ENCODE measurements at places on chromosomes 4 and X. TPM values are rescaled to one million over a fixed set of nuclear protein-coding genes. Genes with fewer than 3 reads are reported as not detected.

GRCh38 chr4:8846826-8847225 lies 24.8 kb downstream of the HMX1 start:
- H3K36me3 ChIP-seq, result no peaks in the 10 kb centered on the region
- peaks cover 4% of the 10 kb centered on the region for H3K27me3 ChIP-seq
- H3K4me3 ChIP-seq, result no peak overlapping the region
- DNase-seq, result no peak
- no peaks in the 10 kb centered on the region for H3K4me1 ChIP-seq

Gene MAPK10
- not detected for total RNA-seq

DNA sequence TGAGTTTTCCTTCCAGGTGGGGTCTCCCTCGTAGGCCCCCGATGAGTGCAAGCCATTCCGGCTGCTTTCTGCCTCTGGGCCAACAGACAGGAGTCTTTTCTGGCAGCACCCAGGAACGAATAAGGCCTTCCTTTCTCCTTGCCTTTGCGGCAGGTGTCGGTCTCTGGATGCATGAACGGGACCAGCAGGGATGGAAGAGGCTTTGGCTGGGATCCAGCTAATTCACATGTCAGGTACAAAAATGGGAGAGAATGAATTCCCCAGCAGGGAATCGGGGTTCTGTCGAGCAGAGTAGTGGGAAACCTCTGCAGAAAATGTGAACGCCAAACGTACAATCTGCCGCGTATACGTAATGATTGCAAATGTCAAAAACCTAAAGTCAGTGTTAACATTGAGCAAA lies 146.1 kb upstream of the TBL1X start:
- no peaks in the 10 kb centered on the region for H3K36me3 ChIP-seq
- no peak overlapping the region for H3K27ac ChIP-seq
- H3K27me3 ChIP-seq, result no peaks in the 10 kb centered on the region
- H3K4me3 ChIP-seq, result no peak overlapping the region
- peaks cover 14% of the 10 kb centered on the region for H3K4me1 ChIP-seq
- no peak for DNase-seq

GRCh38 chr4:78610546-78611214 lies 59.1 kb downstream of the ANXA3 start:
- no peak for DNase-seq
- H3K27ac ChIP-seq, result peak overlapping the region; percentile 46
- no peak overlapping the region for H3K4me3 ChIP-seq
- no peaks in the 10 kb centered on the region for H3K27me3 ChIP-seq

DNA sequence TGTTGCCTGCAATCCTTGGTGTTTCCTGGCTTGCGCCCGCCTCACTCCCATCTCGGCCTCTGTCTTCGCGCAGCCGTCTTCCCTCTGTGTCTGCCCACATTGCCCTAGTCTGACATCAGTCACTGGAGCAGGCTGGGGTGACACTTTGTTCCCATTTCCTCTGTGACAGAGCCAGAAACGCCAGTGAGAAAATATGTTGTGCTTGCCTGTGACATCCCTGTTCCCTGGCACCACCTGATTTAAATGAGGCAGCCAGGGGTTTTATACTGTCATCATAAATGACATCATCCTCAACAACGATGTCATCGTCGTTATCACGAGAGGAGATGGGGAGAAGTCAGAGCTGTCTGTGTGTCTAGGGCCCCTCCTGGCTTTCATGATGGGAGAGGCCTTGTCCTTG lies 29.1 kb downstream of the ZNF185 start:
- H3K4me3 ChIP-seq, result no peak overlapping the region
- H3K27me3 ChIP-seq, result no peaks in the 10 kb centered on the region
- H3K36me3 ChIP-seq, result no peaks in the 10 kb centered on the region
- DNase-seq, result no peak
- no peak overlapping the region for H3K27ac ChIP-seq
- H3K4me1 ChIP-seq, result peaks cover 18% of the 10 kb centered on the region

Gene NHS
- total RNA-seq, result 6.9 TPM

Gene HMX1
- total RNA-seq, result not detected

Gene SPANXC
- total RNA-seq, result not detected

- no peak overlapping the region for H3K4me3 ChIP-seq
- DNase-seq, result no peak
- no peaks in the 10 kb centered on the region for H3K4me1 ChIP-seq
- H3K27ac ChIP-seq, result no peak overlapping the region
Observed at GRCh38 chr4:44652002-44652401, 577 bp upstream of the YIPF7 start.

DNA sequence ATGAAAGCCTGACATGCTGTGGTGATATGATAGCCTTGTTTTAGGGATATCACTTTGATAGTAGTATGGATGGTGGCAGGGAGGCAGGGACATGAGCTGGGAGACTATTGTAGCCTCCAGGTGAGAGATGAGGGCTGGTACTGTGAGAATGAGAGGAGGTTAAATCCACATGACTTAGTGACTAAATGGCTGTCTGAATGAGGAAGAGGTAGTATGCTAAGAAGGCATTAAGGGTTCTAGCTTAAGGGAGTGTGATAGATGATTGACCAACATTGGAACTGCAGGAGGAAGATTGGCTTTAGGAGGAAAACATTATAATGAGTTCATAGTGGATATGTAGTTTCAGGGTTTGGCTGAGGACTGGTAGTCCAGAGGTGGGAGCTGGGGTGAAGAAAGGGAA lies 195.0 kb upstream of the ANK2 start:
- no peak overlapping the region for H3K4me3 ChIP-seq
- DNase-seq, result no peak
- H3K27ac ChIP-seq, result no peak overlapping the region
- H3K4me1 ChIP-seq, result no peaks in the 10 kb centered on the region

Gene BMPR1B
- not detected for total RNA-seq

Gene ADH1A
- total RNA-seq, result not detected

GRCh38 chr4:17490575-17491059 lies 21.3 kb downstream of the QDPR start:
- DNase-seq, result no peak
- peaks cover 39% of the 10 kb centered on the region for H3K36me3 ChIP-seq
- H3K4me3 ChIP-seq, result no peak overlapping the region
- peaks cover 14% of the 10 kb centered on the region for H3K4me1 ChIP-seq
- no peaks in the 10 kb centered on the region for H3K27me3 ChIP-seq
- H3K27ac ChIP-seq, result no peak overlapping the region

Gene C4orf51
- not detected for total RNA-seq

Gene KLHL5
- 6.8 TPM for total RNA-seq

DNA sequence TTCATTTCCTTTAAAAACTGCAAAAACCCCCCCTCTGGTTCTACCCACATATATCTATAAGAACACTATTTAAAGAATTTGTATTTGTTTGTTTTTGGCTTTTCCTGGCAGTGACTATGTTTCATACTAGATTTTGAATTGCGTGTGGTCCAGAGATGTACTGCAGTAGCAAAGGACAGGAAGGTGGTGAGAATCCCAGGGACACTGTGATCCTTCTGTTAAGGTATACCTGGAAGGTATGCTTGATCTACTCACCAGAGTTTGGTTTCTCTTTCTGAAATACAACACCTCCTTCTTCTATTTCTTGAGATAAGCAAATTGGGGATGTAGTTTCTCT lies 129.6 kb upstream of the RASGEF1B start:
- H3K27ac ChIP-seq, result no peak overlapping the region

Gene RADX
- total RNA-seq, result 5.6 TPM

GRCh38 chr4:111064342-111064993 lies 441.6 kb upstream of the PITX2 start:
- H3K36me3 ChIP-seq, result no peaks in the 10 kb centered on the region
- H3K4me3 ChIP-seq, result no peak overlapping the region
- no peak overlapping the region for H3K27ac ChIP-seq
- no peaks in the 10 kb centered on the region for H3K27me3 ChIP-seq
- no peaks in the 10 kb centered on the region for H3K4me1 ChIP-seq

DNA sequence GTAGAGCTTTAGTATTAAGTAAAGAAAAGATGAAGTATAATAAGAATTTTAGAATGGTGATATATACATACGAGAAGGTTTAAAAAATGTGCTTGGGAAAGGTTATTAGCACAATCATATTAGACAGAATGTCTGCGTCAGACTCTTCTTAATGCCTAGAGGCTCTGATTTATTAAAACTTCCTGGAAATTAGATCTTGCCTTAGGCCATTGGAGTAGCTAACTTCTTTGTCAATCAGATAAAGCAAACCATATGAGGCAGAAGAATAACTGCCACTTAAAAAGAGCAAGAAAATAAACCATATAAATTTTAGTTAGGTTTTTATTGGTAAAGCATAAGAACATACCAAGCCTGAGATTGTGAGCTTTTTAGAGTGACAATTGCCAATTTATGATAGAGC lies 309.1 kb downstream of the TLL1 start:
- H3K27ac ChIP-seq, result no peak overlapping the region
- no peaks in the 10 kb centered on the region for H3K4me1 ChIP-seq
- H3K4me3 ChIP-seq, result no peak overlapping the region
- no peaks in the 10 kb centered on the region for H3K27me3 ChIP-seq

- no peak overlapping the region for H3K27ac ChIP-seq
- no peaks in the 10 kb centered on the region for H3K27me3 ChIP-seq
- no peak overlapping the region for H3K4me3 ChIP-seq
- no peaks in the 10 kb centered on the region for H3K36me3 ChIP-seq
- no peak for DNase-seq
Observed at GRCh38 chr4:28247805-28248204, 1387.2 kb downstream of the STIM2 start.

DNA sequence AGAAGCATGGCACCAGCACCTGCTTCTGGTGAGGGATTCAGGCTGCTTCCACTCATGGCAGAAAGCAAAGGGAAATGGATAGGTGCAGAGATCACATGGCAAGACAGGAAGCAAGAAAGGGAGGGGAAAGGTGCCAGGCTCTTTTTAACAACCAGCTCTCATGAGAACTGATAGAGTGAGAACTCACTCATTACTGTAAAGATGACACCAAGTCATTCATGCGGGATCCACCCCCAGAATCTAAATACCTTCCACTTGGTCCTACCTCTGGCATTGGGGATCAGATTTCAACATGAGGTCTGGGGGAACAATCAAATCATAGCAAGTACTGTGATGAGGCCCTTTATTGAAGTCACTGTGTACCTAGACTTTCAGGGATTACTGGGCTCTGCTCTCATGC lies 72.0 kb upstream of the PRDM5 start:
- no peak overlapping the region for H3K4me3 ChIP-seq
- no peaks in the 10 kb centered on the region for H3K27me3 ChIP-seq
- no peak for DNase-seq
- H3K4me1 ChIP-seq, result peaks cover 22% of the 10 kb centered on the region

Gene NOCT
- 21.5 TPM for total RNA-seq

GRCh38 chrX:19549838-19550237 lies 34.5 kb upstream of the MAP3K15 start:
- DNase-seq, result peak; percentile 47
- peak overlapping the region; percentile 64 for H3K4me3 ChIP-seq
- peaks cover 35% of the 10 kb centered on the region for H3K36me3 ChIP-seq

- peaks cover 8% of the 10 kb centered on the region for H3K27me3 ChIP-seq
- no peak overlapping the region for H3K4me3 ChIP-seq
- H3K36me3 ChIP-seq, result no peaks in the 10 kb centered on the region
Observed at GRCh38 chrX:1341545-1342184, 5.1 kb downstream of the IL3RA start.

DNA sequence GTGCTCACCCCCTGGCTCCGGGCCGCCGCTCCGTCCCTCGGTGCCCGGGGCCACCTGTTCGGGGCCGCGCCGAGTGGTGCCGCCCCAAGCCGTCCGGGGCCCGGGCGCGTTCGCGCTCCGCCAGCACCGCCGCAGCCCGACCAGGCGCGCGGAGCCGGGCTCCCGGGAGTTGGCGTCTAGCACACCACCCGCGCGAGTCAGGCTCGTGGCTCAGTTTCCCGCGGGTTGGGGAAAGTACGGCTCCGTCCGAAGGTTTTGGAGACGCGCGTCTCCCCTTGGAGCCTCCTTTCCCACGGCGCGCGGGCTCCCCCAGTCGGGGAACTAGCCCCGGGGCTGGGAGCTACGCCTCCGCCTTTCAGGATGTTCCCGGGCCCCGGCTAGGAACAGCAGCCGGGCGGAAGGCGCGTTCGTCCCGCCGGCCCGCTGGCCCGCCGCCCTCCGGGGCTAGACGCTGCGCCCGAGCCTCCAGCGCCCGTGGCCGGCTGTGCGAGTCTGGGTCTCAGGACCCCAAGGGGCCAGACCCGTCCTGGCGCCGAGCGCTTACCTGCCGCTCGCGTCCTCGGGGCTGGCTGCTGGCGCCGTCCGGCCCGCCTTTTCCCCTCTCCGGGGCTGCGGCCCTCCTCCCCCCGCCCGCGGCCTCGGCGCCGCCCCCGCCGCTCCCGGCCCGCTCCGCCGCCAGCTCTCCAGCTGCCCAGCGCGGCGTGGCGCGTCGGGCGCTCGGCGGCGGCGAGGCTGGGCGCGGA lies at the start of gene ADGRG2:
Gene ADGRG2, minus strand, starts transcription at position 571 of the 743 bp plus-strand sequence. CDS start 53,634 bp downstream, outside the sequence.
- no peaks in the 10 kb centered on the region for H3K36me3 ChIP-seq
- DNase-seq, result peak; percentile 1
- peaks cover 26% of the 10 kb centered on the region for H3K27me3 ChIP-seq
- no peak within 1 kb of the TSS for H3K27ac ChIP-seq
- H3K4me3 ChIP-seq, result no peak within 1 kb of the TSS
- H3K4me1 ChIP-seq, result no peaks in the 10 kb centered on the region

DNA sequence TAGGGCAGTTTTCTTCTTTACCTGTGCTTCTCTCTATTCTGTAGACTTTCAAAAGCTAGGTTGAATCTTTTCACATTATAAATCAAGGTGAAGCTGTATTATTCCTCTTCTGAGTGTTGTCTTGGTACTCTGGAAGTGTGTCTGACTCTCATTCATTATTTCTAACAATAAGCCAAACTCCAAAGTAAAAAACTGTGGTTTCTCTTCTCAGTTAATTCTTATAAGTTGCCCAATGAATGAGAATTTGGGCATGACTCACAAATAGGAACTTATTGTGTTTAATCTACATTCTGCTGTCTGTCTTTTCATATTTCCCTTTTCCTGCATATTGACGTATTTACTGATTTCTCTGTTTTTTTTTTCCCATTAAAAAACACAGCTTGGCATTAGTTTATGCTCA lies 714.5 kb downstream of the CCSER1 start:
- H3K4me1 ChIP-seq, result no peaks in the 10 kb centered on the region
- no peaks in the 10 kb centered on the region for H3K36me3 ChIP-seq
- H3K4me3 ChIP-seq, result no peak overlapping the region
- no peak for DNase-seq

DNA sequence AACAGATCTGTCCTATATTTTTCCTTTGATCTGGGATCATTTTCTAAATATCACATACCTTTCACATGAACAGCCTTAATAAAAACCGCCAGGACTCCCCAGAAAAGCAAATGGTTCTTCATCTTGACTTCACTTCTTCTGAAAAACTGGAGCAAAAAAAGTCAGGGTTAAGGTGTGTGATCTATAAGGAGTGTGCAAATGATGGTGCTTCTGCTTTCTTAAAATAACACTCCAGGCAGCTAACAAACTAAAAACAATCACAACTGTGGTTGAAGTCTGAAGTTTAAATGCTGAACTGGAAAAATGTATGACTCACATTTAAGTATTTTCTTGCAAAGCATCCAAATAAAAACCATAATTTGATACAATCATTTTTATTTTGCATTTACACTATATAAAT lies at the start of gene JCHAIN:
Gene JCHAIN, minus strand, starts transcription at position 140 of the 400 bp plus-strand sequence. Its CDS starts 18 bp downstream, at position 122.
- H3K27ac ChIP-seq, result no peak within 1 kb of the TSS
- H3K4me3 ChIP-seq, result no peak within 1 kb of the TSS
- no peak for DNase-seq
- H3K4me1 ChIP-seq, result peaks cover 5% of the 10 kb centered on the region

GRCh38 chr4:112956484-112956896 lies 93.0 kb upstream of the ANK2 start:
- DNase-seq, result no peak
- H3K4me1 ChIP-seq, result no peaks in the 10 kb centered on the region
- no peak overlapping the region for H3K4me3 ChIP-seq
- peaks cover 5% of the 10 kb centered on the region for H3K27me3 ChIP-seq

Gene NEXMIF
- 0.79 TPM for total RNA-seq

All from activated CD8-positive, alpha-beta T cell treated with anti-CD3 and anti-CD28 coated beads for 36 hours (primary cell).